ENCODE measurements at places on chromosomes 6 and 20.

DNA sequence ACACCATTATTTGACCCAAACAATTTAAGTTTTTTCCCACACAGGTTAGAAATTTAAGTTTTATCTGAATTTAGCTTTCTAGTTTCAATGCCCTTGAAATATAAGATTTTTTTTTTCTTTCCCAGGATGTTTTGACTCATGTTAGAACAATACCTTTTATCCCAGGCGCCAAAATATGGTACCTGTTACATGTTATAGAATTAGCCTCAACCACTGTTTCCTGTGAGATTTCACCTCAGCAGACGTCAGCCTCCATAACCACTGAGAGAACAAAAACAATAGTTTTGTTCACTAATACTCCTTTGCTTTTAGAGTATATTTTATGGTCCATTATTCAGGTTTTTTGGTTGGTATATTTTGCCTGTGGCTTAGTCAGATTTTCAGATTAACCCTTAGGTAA is 302.9 kb downstream of the CDKAL1 start:
- no peak for DNase-seq

DNA sequence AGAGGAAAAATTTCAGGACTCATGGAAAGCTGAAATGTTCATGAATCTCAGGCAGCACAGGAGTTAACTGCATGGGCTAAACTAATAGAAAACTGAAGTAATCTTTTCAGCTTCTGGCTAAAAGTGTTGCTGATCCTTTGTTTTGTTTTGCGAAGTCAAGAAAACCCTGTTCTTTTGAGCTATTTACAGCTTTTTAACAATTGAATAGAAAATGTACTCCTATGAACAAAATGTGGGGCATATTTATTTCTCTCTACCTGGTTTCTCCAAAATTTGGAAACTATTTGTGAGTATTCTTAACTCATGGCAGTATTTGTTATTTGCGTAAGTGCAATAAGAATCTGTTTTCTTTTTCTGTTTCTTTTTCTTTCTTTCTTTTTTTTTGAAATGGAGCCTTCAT is 818.8 kb upstream of the CITED2 start:
- DNase-seq, result no peak

GRCh38 chr6:134171517-134171916 is 119.1 kb upstream of the SLC2A12 start:
- DNase-seq, result no peak

DNA sequence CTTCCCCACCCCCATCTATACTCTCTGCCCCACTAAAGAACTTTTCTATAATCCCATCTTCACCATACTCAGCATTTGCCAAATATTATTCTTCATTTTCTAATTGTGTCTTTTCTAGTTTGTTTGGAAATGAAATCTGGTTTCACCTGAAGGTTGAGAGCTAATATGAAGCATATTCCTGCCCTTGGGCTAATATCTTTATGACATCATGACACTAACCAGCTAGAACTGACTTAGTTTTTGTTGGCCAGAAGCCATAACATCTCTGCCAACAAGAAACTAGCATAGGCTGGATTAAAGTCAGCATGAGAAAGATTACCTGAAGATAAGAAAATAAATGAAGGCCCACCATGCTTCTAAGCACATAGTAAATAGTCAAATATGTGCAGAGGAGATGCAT is 16.7 kb downstream of the UNC5CL start:
- DNase-seq, result no peak

GRCh38 chr6:145758113-145758512 is 22.8 kb upstream of the EPM2A start:
- no peak for DNase-seq

- DNase-seq, result no peak
Observed at GRCh38 chr6:141309295-141309694, 823.4 kb upstream of the GJE1 start.

GRCh38 chr6:5158180-5158579 is 73.0 kb downstream of the PPP1R3G start:
- no peak for DNase-seq

DNA sequence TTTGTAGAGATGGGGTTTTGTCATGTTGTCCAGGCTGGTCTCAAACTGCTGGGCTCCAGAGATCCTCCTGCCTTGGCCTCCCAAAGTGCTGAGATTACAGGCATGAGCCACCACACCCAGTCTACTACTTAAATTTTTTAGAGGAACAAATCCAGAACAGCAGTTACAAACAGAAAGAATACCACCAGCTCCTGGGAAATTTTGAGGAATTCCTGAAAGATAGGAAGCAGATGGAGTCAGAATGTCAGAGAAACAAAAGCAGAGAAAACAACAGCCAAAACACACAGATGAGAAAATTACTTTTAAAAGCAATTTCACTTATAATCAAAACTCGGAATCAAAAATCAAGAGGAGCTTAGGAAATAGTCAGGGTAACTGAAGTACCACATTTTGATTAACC is 543.3 kb upstream of the MARCKS start:
- DNase-seq, result no peak

DNA sequence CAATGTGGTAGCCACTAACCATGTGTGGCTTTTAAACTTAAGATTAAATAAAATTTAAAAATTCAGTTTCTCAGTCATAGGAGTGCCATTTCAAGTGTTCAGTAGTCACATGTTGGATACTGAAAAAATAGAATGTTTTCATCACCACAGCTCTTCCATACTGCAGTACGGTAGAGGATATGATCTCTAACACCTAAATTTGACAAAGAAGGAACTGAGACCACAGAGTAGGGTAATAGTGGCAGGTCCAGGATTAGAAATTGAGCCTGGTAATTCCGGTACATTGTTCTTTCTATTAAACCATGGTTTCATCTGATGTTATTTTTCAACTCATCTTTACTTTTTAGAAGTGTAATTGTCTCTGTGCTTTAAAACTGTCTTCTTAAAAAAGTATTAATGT is 104.0 kb downstream of the CD2AP start:
- DNase-seq, result no peak

All from C1 segment of cervical spinal cord (tissue), 14 donors.